ENCODE measurements at places on chromosomes 4 and X.

GRCh38 chr4:73798842-73799241 lies 37.6 kb upstream of the CXCL6 start:
- DNase-seq, result no peak

GRCh38 chr4:138804711-138805110 lies 210.9 kb upstream of the NOCT start:
- DNase-seq, result no peak

- DNase-seq, result no peak
Measured at GRCh38 chr4:4859799-4860599, 534 bp downstream of the MSX1 start.

DNA sequence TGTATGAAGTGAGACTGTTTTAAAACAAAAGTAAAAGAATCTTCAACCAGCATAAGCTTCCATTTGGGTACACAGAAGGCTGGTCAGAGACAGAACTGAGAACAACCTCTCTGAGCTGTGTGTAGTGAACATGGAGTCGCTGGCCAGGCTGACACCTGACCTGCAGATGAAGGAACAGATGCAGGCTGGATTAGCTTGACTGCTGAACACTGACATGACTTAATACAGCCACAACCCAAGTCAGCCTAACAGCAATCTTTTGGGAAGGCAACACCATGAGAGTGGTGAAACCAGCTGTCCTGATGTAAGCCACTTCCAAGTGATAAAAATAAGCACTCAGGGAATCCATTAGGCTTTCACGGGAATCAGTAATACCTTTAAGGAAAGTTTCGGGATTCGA lies 10.1 kb downstream of the SCARB2 start:
- no peak for DNase-seq

- no peak for DNase-seq
Measured at GRCh38 chr4:145895056-145895455, 43.6 kb downstream of the ZNF827 start.

DNA sequence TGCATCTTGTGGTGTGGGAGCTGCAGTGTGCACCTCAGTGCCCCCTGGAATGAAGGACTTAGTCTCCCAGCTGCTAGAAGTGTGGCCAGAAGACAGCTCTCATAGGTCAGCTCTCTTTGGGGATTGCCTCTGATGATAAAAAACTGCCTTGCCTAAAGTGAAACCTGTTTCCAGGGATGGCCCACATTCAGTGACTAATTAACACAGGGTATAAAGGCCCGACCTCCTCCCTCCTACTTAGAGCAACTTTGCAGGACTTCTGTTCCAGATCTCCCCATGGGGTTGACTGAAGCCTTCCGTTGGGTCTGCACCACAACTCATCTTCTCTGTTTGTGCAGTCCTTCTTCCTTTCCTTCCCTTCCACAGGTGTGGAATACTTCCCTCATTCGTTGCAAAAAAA lies 53.2 kb downstream of the SPINK2 start:
- no peak for DNase-seq

DNA sequence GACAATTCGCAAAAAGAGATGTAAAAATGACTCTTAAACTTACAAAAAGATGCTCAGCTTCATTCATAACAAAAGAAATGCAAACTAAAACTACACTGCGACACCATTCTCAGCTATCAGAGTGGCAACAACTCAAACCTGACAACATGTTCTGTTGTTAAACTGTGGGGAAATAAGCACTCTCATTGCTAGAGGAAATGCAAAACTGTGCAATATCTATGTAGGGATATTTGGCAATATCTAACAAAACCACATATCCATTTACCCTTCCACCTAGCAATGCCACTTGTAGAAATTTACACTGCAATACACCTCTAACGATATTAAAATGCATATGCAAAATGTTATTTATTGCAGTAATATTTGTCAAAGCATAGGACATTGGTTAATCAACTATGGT lies 78.3 kb upstream of the EGFL6 start:
- no peak for DNase-seq

GRCh38 chrX:12463052-12463451 lies 324.8 kb downstream of the FRMPD4 start:
- no peak for DNase-seq

- DNase-seq, result no peak
Measured at GRCh38 chrX:39862963-39863362, 234.8 kb downstream of the BCOR start.

DNA sequence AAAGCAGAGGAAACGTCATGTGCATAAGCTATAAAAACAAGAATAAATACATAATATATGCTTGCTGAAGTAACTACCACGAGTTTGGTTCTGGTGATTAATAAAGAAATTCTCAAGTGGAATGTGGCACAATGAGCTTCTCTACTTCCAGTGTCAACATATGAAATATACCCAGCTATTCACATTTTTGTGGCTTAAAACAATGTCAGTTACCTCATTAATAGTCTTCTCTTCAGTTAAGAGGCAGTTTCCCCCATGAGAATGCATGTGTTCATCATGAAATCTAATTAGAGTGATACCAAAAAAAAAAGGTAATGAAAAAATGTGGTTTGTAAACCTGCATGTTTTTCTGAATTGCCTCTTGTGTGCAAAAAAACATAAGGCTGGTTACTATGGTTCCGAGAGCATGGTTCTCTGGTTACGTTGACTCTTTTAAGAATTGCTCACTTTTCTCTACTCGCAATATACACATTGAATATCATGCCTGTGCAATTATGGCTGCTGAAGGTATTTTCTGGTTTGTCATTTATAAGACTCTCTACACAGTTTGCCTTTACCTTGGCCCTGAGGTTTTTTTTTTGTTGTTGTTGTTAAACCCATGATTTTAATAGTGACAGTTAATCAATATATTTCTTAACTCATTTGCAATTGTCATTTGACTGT lies 108.2 kb downstream of the PCDH7 start:
- peak; percentile 9 for DNase-seq

GRCh38 chrX:31483336-31483735 lies 411.5 kb upstream of the FTHL17 start:
- DNase-seq, result no peak

- no peak for DNase-seq
Measured at GRCh38 chr4:167509551-167509950, 275.3 kb upstream of the SPOCK3 start.

GRCh38 chrX:97328853-97329390 lies 445.2 kb downstream of the RPA4 start:
- DNase-seq, result no peak

- no peak for DNase-seq
Measured at GRCh38 chr4:66108898-66109297, 438.6 kb upstream of the EPHA5 start.

GRCh38 chr4:184100297-184100885 lies 117.3 kb downstream of the ENPP6 start:
- DNase-seq, result no peak

DNA sequence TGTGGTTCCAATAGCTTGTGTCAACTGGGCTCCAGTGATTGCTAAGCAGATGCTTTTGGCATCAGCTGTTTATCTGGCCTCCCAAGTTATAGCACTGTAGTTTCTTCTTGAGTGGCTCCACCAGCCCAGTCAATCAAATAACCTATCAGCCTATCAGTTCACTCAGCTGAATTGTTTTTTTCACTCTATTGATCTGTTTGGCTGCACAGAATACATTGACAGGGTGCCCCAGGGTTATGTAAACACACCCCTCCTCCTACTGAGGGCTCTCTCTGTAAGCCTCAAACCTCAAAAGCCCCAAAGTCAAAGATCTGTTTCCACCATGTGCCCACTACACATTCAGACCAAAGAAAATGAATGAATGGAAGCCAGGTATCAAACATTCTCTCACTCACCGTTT lies 214.0 kb downstream of the HS6ST2 start:
- DNase-seq, result no peak

- DNase-seq, result no peak
Measured at GRCh38 chrX:136598631-136599030, 49.3 kb upstream of the CD40LG start.

- no peak for DNase-seq
Measured at GRCh38 chrX:97551821-97552220, 668.1 kb downstream of the RPA4 start.

DNA sequence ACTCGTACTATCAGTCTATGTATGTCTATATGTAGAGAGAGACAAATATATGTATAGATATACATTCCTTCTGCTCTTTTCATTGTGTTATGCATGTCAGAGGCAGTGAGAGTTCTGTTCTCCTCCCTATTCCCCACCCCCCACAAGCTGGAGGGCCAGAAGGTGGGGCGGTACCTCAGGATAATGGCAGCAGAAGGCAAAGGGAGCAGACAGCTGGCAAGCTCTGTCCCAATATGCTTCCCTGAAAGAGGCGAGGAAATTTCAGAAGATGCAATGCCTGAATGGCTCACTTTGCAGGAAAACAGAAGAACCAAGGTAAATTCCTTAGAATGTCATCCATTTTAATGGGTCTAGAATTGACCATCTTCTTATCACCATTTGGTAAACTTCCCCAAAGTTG lies 114.4 kb downstream of the NAA11 start:
- DNase-seq, result no peak

- DNase-seq, result no peak
Measured at GRCh38 chrX:28582511-28582910, 4.7 kb upstream of the IL1RAPL1 start.

DNA sequence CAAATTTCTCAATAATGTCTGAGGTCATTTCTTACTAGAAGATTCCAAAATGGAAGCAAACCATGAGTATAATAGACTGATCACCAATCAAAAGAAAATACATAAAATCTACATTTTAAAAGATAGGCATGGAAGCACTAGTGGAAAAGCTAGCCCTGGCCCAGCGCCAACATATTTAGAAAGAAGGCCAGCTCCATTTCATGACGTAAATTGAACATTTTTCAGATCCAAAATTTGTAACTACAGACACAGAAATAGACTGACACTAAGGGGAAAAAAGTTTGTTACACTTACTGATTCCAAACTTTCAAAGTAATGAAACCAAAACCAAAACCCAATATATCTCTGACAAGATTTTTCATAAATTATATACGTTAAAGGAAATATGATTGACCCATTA lies 117.7 kb downstream of the ADAMTS3 start:
- no peak for DNase-seq

DNA sequence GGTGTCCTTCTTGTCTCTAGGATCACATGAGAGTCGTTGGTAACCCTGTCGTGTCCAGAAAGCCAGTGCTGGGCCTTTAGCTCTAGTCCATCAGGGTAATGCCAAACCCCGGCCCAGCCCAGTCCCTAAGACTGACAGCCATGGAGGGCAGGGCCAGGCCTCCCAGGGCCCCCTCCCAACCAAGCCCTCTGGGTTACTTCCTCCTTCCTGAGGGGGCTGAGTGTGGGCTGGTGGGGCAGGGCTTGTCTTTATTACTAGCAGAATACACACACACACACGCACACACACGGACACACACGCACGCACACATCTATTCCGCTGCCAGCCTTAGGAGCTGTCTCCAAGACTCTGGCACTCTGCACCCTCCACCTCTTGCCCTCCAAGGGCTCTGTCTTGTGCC lies 35.6 kb upstream of the CDKN2AIP start:
- no peak for DNase-seq

DNA sequence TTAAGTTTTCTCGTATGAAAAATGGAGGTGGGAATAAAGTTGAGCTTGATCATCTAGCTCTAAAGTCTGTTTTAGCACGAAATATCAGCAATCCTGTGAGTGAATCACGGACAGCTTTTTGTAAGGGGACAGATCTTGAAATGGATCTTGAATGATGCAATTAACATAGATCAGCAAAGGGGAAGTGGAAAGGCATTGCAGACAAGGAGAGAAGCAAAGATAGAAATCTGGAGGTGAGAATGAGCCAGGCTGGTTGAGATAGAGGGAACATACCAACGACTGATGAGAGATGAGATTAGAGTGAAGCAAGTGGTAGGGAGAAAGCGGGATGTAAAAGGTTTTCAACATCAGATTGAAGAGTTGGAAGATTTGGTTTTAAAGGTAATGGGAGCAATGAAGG lies 4.6 kb upstream of the DGKK start:
- DNase-seq, result no peak

GRCh38 chr4:89263265-89263664 lies 44.3 kb downstream of the GPRIN3 start:
- no peak for DNase-seq

DNA sequence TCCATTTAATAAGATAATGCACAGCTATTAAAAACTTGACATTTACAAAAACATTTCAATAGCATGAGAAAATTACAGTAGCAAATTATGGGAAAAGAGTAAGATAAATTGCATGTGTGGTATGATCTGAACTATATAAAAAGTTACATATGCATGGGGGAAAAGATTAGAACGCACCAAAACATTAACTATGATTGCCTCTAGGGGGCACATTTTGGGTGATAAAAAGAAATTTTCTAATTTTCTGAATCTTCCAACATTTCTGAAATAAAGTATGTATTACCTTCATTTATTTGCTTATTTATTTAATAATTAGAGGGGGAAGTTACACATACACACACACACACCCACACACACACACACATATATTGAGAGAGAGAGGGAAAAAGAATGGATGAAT lies 19.6 kb upstream of the KDM5C start:
- DNase-seq, result no peak

DNA sequence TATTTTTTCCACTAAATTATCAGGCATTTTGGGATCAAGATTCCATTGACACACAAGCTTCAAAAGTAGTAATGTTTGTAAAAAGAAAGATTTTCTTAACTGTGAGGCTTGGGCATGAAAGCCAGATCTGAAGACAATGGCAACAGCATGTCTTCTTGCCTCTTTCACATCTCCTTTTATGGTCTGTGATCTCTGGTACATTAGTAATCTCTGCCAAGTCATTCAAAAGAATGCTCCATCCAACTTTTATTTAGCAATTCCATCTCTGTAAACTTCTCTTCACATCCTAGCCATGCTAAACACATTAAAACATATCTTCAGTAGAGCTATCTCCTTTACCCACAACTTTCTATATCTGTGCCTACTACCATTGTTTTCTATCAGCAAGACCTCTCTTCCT lies 465.4 kb downstream of the FAT4 start:
- peak; percentile 12 for DNase-seq

- no peak for DNase-seq
Measured at GRCh38 chr4:99720206-99720605, 62.6 kb upstream of the C4orf54 start.

- DNase-seq, result no peak
Measured at GRCh38 chr4:76022031-76022430, 1.3 kb downstream of the CXCL10 start.

- no peak for DNase-seq
Measured at GRCh38 chr4:82097504-82097903, 276.3 kb downstream of the HNRNPD start.

GRCh38 chr4:150023489-150023888 lies 54.8 kb upstream of the DCLK2 start:
- no peak for DNase-seq

DNA sequence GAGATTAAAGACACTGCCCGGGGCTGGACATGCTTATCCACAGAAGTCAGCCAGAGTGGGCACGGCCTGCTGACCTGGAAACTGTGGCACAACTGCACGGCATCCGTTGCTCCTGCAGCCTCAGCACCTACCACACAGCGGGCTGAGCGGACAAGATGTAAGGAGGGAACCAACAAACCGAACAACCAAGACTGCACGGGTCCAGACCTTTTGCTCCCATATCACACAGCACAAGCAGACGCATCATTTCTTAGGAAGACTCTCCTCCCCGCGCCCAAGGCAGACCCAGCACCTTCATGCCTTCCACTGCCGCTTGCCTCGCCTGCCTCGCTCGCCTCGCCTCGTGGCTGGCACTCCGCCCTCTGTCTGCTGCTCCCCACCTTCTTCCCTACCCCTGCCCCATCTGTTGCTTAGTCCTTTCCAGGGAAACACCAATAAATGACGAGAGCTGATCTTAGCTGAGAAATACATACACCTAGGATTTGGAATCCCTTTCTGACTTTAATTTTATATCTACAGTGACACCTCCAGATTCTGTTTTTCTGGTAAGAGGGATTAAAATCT lies 79.0 kb downstream of the AFAP1 start:
- DNase-seq, result no peak

GRCh38 chr4:163638909-163639308 lies 144.4 kb downstream of the TMA16 start:
- DNase-seq, result no peak

Measured in BJ (cell line).